ENCODE measurements at places on chromosomes 6 and 20.

- no peak for DNase-seq
Observed at GRCh38 chr20:18363708-18364107, 75.4 kb downstream of the ZNF133 start.

DNA sequence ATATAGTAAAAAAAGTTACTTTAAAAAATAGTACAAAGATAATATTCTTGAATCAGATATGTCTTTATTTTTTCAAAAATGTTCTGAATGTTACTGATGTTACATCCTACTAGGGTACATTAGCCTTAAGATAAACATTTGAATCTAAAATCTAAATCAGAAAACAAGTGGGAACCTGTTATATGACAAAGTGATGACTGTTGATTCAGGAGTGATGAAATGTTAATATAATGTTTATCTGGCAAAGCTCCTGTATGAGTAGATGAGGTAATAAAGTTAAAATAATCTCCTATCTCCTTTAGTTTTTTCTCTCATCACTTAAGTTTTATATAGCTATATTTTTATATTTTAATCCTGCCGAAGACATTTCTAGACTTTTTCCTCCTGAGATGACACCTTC, 4.2 kb downstream of the DOP1A start:
- no peak for DNase-seq

GRCh38 chr6:142842418-142843261, 102.3 kb downstream of the HIVEP2 start:
- DNase-seq = no peak

DNA sequence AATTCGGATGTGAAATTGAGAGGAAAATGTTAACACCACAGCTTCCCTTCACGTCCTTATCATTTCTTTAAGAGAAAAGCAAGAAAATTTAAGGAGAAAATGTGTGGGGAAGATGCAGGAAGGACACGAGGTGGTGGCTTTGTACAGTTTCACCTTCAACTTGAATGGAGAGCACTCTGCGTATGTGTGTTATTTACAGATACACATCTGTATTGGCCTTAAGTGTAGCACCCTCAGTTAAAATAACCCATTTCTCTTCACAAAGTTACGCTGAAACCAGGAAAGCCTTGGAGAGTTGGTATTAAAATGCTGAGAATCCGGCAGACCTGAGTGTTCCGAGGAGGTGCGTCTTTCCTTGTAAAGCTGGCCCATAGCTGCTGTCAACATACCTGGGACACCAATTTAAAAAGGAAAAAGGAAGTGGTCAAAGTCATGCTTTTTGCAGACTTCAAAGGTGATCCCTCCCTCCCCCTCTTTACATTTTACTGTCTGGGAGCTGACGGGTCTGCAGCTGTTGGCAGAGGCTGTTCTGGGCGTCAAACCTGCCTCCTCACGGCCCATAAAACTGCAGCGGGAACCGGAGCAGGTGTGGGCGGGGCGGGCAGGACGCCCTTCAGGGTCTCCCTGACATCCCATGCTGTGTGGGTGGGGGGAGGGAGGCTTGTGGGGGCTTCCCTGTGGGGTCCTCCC, 61.3 kb upstream of the TBXT start:
- DNase-seq = no peak

- DNase-seq = no peak
Observed at GRCh38 chr6:161750686-161751085, 476.8 kb upstream of the AGPAT4 start.

DNA sequence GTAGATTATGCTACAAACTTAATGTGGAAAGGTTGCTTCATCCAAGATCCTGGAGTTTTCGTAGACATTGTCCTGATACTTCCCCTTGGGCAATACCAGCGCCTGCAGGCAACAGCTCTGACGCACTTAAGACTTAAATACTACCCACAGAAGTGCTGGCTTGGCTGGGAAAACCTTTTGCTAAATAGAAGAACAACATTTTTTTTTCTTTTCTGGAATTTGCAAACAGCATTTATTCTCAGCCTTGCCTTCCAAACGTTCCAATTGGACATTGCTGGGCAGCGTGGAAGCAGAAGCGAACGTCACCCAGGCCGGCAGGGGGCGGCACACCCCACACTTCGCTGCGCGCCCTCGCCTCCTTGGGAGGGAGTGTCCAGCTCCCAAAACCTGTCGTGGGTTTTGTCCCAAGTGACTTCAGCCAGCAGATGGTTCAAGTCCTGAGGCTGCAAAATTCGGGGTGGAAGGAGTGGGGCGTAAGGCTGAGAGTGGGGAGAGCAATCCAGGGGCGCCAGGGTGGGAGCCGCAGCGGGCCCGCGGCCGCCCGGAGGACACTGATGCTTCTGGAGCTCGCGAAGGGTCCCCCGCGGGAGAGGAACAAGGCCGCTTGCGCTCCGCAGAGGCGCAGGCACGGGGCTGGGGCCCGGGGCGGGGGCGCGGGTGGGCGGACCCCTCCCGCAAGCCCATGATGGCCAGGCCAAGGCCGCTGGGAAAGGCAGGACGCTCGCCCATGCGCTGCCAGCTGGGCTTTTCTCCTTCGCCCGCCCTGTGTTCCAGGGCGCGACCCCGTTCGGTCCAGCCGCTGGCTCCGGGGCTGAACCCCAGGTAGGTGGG, 60.8 kb upstream of the MAP3K4 start:
- DNase-seq = peak; percentile 61

DNA sequence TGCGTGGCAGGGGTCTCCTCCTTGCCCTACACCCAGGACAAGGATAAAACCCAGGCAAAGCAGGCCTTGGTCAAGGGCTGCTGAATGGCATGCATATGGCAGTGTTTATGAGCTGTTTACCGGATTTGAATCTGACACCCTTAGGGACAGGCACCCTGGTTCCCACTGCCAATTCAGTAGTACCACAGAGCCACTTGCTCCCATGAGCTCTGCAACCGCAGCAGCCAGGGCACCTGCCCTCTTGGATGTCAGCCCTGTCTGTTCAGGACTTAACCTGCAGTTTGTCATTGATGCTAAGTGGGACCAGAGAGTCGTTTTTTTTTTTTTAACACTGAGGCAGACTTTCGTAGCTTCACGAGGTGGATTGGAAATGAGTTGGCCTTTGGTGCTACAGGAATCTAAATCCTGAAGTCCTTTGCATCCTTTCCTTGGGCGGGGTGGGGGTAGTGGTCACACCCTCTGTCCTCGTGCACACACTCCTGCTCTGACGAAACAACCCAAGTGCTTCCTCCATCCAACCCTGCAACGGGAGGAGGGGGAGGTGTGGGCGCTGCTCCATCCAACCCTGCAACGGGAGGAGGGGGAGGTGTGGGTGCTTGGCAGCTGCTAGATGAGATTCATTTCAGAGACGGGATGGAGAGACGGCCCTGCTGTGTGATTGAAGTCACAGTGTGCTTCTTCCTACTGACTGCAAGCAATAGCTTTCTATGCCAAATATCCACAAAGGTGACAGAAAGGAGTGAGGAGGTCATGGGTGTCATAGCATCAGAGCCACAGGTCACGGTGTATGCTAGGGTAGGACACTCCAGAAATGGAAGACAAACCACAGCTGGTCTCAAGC, 166.5 kb downstream of the SMOC2 start:
- no peak for DNase-seq

DNA sequence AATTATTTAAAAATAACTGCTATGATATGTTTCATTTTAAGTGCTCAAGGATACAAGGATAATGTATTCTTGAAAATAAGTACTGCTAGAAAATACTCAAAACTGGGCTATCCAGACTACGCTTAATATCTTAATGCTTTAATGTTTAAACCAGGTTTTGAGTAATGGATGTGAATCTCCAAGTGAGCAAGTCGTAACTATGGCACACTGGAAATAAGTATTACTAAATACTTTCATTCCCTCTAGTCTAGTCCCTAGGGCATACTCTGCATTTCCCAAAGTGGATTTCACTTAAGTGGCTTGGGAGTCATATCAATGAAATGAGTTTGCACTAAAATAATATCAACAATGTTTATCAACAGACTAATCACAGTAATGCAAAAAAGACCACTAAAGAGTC, 48.1 kb downstream of the HMGCLL1 start:
- DNase-seq = no peak

DNA sequence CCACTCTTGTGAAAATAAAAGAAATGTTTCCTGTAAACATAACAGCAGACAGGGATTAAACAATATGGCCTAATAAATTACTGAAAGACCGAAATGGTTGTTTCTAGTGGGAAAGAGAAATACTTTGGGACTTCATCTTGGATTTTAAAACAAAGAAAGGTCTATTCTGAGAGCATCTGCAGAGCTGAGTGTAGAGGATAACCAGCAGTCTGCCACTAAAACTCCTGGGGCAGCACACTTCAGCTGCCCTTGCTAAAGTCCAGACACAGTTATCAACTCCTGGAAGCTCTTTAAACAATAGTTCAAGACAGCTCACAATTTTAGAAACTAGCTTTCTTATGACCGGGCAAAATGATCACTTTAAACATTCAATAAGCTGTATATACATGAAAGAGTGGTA, 38.6 kb downstream of the AKIRIN2 start:
- DNase-seq = no peak

DNA sequence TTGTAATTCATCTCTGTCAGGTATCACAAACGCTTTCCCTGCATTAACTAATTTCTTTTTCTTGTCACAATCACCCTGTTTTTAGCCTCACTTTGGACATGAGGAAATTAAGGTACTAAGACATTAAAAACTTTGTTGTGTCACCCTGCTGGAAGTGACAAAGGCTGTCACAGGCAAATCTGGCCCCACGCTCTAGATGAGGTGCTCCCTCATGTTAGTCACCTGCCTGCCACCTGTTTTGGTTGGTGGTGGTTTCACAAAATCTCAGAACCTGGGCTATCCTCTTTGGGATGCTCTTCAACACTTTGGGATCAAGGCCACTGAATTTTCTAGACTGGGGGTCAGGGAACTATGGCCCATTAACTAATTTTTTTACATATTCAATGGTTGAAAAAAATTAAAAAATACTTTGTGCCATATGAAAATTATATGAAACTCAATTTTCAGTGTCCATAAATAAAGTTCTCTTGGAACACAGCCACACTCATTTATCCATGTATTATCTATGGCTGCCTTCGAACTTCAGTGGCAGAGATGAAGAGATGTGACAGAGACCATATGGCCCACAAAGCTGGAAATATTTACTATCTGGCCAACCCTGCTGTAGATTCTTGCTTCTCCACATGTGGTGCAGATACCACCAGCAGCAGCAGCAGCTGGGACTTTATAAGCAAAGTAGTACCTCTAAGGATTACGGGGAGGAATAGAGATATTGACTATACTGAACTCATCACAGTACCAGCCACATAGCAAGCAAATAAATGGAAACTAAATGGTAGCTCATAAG, 16.1 kb upstream of the TNFAIP3 start:
- DNase-seq = peak; percentile 79

DNA sequence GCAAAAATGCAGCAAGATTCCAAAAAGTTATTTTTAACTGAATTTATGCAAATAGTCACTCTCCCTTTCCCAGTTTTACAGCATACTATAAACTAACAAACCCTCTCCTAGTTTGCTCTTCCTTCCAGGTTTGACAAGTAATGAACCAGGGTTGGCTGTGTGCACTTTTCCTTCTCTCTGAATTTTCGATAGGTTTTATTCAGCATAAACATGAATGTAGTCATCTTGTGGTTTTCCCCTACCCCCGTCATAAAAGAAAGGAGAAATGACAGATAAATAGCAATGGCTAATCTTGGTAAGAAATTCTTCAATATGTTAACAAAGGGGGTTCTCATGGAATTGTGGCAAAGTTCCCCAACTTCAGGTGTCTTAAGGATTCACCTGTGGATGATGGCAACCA, 26.3 kb downstream of the PRDM1 start:
- no peak for DNase-seq

- DNase-seq = peak; percentile 17
Observed at GRCh38 chr20:50070361-50070760, 42.6 kb downstream of the UBE2V1 start.

DNA sequence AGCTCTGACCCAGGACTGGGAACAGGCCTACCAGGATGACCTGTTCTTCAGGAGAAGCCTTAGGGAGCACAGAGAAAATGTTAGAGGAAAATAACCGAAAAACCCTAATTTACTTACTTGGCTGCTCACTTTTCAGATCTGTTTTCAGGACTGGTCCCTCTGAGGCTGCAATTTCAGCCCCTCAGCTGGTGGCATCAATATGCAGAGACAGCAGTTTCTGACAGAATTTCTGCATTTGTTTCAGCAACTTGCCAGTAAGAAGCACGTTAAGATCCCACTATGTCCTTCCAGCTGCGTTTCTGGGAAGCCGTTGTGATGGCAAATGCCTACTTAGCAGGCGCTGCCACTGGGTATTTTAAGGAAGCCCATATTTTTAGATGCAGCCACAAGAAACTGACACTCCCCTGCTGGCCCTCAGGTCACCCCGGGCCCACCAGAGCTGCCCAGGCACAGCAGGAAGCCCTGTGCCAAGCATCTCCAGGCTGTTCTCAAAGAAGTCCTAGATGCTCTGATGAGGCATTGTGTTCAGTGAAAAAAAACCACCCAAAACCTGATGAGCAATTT, 7.5 kb downstream of the YTHDF1 start:
- no peak for DNase-seq

GRCh38 chr6:3523271-3523670, 66.4 kb upstream of the SLC22A23 start:
- no peak for DNase-seq

DNA sequence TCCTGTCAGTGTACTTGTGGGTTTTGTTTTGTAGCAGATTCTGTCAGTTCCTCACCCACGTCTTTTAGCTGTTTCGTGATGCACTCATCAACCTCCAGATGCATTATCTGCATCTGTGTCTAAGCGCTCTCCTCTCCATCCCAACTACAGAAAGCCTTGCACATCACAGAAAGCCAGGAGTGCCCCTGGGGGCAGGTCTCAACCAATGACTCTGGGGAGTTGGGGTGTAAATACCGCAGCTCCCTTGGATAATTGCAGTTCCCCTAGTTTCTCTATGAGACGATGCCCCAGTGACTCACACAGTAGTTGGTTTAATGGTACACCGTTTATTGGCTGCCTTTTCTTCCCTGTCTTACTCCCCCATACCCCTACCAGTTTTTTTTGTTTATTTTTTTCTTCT, 158.1 kb downstream of the SOX4 start:
- DNase-seq = no peak

- DNase-seq = peak; percentile 24
Observed at GRCh38 chr6:122363769-122364483, 35.5 kb upstream of the HSF2 start.

GRCh38 chr6:29678114-29678513, 2.8 kb downstream of the ZFP57 start:
- DNase-seq = no peak

- DNase-seq = no peak
Observed at GRCh38 chr6:110359556-110359955, 1.4 kb upstream of the METTL24 start.

- no peak for DNase-seq
Observed at GRCh38 chr6:163643866-163644265, 229.3 kb downstream of the QKI start.

DNA sequence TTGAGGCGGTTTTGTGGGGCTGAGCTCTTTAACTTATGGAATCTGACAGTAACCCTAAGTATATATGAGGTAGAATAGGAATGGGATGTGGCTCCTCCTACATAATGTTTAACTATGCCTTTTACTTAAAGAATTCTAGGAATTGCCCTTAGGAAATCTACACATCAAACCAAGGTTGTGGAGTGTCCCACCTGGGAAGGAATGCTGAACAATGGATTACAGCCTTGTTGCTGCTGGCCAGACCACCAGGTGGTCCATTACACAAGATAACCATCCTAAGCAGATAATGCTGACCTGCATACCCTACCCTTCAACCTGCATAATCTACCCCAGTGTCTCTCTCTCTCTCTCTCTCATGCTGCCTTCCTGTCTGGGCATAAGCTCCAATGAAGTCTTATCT, 35.0 kb upstream of the SLC22A16 start:
- DNase-seq = no peak
